ENCODE measurements at places on chromosomes 1 and 21.

DNA sequence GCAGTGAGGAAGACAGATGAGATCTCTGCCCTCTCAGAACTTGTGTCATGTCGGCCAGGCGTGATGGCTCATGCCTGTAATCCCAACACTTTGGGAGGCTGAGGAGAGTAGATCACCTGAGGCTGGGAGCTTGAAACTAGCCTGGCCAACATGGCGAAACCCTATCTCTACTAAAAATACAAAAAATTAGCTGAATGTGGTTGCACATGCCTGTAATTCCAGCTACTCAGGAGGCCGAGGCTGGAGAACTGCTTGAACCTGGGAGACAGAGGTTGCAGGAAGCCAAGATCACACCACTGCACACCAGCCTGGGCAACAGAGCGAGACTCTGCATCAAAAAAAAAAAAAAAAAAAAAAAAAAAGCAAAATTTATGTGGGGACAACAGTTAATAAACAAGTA is 40.9 kb upstream of the RALGPS2 start:
- DNase-seq, result no peak

GRCh38 chr1:153646672-153647345 is 11.7 kb upstream of the SNAPIN start:
- DNase-seq, result no peak

DNA sequence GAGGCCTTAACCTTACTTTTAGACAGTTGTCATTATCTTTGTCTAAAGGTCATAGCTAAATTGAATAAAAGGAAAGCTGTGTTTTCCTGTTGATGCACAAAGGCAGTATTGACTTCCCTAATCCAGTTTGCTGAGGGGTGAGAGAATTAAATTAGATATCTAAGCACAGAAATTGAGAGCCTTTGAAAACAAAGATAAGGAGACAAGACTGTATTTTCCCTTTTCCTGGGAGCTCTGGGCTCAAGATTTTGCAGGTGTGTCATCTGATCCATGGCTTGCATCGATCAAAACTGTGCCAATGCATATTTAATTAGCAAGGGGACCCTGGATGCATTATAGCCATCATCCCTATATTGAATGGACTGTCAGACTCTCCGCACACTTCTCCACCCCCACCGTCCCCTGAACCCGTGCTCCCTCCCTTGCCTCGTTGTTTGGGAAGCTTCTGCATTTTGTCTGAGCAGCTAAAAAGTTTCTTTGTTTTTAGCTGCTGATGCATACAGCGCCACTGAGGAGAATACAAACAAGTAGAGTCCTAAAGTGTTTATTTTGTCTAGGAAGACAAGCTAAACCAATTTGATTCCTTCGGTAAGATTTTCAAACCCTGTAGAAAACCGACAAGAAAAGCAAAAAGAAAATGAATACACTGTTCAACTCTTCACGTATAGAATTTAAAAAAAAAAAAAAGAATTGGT is 186.3 kb downstream of the NFIA start:
- DNase-seq, result no peak

- DNase-seq, result no peak
Observed at GRCh38 chr1:75969550-75969949, 37.3 kb upstream of the ASB17 start.

DNA sequence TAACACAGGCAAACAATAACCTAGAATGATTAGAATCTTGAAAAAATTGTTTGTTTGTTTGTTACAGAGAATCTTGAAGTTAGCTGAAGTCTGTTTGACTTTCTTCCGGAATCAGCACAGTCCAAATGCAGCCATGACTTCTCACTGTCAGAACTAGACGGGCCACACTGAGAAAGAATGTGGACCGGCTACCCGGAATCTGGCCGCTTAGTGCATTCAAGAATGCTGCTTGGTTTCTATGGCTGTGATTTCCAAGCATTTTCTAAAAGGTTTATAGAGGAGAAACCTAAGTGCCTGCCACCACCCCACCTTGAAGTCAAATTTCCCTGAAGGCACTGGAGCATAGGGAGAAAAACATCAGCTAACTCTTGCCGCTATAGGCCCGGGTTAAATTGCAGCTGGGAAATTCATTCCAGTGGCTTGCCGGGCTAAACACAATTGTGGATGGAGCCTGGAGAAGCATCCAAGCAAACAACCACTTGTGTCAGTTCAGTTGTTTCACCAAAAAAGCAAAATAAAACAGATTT is 231.1 kb downstream of the DISC1 start:
- DNase-seq, result no peak

DNA sequence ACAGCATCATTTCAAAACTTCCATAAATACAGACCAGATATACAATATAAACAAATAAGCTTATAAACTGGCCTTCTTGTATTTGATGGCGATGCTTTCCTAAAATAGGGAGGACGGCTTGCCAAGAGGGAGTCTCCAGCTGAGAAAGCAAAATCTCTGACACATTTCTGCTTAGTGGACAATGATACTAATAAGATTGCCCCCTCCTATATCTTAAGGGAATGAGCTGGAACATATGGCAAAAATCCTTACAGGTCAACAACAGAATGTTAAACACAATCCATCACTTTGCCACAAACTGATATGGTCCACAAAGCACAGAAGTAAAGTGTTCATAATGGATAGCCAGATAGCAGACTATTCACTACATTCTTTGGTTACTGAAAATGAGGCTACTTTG is 7.1 kb upstream of the GADD45A start:
- no peak for DNase-seq

DNA sequence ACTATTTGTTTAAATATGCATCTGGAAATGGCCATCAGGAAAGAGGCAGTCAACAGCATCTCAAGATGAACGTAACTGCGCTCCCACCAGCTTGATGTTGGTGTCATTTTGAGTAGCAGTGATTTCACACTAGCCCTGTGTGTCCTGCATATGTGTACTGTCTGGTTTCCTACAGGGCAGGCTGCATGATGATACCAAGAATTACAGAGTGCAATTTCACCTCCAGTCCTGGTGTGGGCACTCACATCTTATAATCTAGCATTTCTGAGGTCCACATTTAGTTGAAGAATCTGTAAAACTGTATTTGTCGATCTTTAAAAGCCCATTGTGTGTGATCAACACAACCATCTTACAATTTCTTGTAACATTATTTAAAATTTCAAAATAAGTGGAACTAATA is 336.4 kb downstream of the PAPPA2 start:
- no peak for DNase-seq

DNA sequence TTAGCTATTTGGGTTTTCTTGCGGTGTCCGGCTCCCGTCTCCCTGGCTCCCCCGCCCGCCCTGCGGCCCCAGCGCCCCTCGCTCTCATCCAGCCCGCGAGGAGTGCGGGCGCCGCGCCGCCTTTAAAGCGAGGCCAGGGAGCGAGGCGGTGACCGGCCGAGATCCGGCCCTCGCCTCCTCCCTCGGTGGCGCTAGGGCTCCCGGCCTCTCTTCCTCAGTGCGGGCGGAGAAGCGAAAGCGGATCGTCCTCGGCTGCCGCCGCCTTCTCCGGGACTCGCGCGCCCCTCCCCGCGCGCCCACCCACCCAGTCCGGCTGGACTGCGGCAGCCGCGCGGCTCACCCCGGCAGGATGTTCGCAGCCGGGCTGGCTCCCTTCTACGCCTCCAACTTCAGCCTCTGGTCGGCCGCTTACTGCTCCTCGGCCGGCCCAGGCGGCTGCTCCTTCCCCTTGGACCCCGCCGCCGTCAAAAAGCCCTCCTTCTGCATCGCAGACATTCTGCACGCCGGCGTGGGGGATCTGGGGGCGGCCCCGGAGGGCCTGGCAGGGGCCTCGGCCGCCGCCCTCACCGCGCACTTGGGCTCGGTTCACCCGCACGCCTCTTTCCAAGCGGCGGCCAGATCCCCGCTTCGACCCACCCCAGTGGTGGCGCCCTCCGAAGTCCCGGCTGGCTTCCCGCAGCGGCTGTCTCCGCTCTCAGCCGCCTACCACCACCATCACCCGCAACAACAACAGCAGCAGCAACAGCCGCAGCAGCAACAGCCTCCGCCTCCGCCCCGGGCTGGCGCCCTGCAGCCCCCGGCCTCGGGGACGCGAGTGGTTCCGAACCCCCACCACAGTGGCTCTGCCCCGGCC is 492 bp downstream of the HLX start:
- no peak for DNase-seq

- no peak for DNase-seq
Observed at GRCh38 chr1:242187171-242187570, 188.3 kb upstream of the MAP1LC3C start.

DNA sequence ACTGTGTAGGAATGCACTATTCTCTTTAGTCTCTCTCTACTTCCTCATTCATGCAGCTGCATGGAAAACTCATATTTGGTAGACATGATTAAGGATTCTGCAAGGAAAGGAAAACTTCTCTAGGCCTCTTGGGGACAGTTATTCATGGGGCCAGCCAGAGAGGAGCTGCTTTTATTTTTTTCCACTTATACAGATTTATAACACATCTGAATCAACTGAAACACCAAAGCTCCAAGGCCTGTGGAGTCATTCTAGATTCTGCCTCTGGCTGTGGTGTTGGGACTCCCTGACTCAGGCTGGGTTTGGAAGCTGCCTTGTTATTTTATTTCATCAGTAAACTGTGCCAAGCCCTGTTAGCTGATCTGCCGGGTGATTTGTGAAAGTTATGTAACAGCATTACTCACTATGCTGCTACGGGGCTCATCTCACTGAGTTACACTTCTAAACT is 83.9 kb upstream of the EDEM3 start:
- DNase-seq, result no peak

GRCh38 chr1:81230983-81231728 is 569.6 kb upstream of the ADGRL2 start:
- no peak for DNase-seq

- DNase-seq, result no peak
Observed at GRCh38 chr1:54107131-54107530, 45.7 kb downstream of the CDCP2 start.

- DNase-seq, result no peak
Observed at GRCh38 chr1:92399076-92399475, 87.6 kb downstream of the GFI1 start.

DNA sequence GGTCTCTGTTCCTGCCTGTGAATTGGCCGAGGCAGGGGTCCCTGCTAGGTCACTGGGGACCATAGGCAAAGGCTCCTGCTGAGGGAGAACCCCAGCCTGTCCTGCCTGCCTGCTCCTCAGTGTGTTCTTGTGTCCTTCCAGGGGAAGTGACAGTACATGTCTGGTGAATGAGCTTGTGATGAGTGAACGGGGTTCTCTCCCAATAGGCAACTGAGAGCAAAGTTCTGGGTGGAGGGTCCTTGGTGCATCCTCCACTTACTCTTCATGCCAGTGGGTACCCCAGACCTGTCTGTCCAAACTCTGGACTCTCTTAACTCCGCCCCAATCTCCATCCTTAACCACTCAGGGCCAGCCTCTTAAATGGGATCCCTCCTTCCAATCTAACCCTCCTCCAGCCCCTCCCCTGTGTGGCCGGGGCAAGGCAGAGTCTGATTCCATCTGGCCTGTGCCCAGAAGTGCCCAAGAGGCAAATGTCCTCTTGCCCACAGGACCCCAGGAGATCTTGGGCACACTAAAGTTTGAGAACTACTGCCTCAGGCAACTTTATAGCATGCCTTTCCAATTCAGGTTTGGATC is 2.0 kb downstream of the XKR8 start:
- no peak for DNase-seq

- DNase-seq, result no peak
Observed at GRCh38 chr1:112358798-112359408, 37.1 kb upstream of the CTTNBP2NL start.

GRCh38 chr1:89536555-89537341 is 12.1 kb downstream of the LRRC8B start:
- no peak for DNase-seq

GRCh38 chr1:101914473-101915242 is 82.1 kb downstream of the OLFM3 start:
- no peak for DNase-seq

DNA sequence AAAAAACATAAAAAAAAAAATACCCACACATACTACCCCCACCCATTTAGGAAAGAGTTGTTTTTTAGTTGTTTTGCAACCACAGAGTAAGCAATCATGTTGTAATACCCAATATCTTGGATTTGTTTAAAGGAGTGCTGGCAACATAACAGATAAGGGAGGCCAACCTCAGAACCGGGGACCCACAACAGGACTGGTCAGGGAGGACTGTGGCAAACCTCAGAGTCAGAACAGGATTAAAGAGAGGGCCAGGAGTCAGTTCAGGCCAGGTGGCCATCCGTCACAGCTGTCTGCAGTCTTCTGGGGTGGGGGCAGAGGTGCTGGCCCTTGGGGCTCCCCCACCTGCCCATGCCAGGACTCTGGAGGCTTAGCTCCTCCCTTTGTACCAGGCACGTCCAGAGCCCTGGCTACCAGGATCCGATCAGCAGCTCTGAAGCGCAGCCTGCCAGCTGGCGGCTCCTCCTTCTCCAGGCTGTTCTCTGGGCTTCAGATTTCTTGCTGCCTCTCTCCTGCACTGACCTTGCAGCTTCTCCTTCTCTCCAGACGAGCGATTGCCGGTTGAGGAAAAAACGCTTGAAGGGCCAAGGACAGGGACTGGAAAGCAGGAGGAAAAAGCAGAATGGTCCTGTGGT is 7.9 kb downstream of the H6PD start:
- no peak for DNase-seq

DNA sequence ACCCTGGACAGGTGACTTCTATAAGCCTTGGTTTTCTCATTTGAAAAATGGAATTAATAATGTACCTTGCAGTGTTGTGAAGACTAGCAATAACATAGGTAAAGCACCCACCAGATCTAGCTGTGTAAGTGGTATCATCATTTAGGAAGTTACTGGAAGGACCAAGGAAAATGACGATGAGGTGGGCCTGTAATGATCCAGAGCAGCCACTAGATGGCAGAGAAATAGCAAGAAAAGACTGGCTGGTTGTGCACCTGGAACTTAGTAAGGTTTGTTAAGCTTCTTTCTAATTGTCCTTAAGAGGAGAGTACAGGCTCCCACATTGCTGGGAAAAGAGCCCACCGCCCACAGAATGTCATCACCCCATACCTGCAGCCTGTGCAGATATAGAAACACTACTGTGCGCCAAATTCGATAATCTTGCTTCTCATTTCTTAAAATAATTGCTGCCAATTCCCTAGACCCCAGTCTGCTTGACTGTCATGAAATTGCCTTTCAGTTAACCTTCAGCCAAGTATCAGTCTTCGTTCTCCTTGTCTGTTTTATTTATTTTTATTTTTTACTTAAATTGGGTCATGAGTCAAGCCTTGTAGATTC is 37.2 kb downstream of the WNT4 start:
- no peak for DNase-seq

DNA sequence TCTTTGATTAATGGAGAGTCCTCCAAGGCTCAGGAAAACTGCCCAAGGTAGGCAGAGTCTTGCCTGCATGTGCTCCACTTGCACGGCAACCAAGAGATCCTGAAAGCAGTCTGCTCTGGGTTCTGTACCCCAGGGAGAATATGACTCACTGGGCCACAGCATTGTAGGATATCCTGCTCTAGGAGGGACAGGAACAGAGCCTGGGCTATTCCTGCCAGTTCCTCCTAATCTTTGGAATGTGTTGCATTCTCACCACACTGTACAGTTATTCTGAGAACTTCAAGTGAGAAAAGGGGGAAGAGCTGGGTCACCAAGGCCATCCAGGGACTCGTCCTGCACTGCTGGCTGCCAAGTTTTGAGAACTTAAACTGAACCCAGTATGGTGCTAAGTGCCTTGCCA is 278.5 kb downstream of the MATN1 start:
- DNase-seq, result no peak

- no peak for DNase-seq
Observed at GRCh38 chr1:14598498-14599182, at the start of gene KAZN. Gene KAZN (plus strand): TSS chr1:14598685.

GRCh38 chr1:18440385-18441226 is 40.1 kb upstream of the KLHDC7A start:
- no peak for DNase-seq

- no peak for DNase-seq
Observed at GRCh38 chr1:189424746-189425331, 1052.8 kb downstream of the BRINP3 start.
